ENCODE measurements at places on chromosomes 4 and X.

GRCh38 chr4:165813606-165814005 lies 59.4 kb upstream of the TLL1 start:
- DNase-seq: no peak

GRCh38 chrX:38717871-38718270 lies 83.4 kb upstream of the MID1IP1 start:
- DNase-seq: peak; percentile 29

GRCh38 chr4:33886356-33886755 lies 2358.0 kb downstream of the ARAP2 start:
- no peak for DNase-seq

GRCh38 chr4:100348473-100348872 lies 158.2 kb upstream of the DDIT4L start:
- no peak for DNase-seq

GRCh38 chr4:18435781-18436180 lies 414.2 kb upstream of the LCORL start:
- DNase-seq: no peak

GRCh38 chrX:14594521-14594920 lies 65.2 kb downstream of the GLRA2 start:
- no peak for DNase-seq

- DNase-seq: no peak
These were observed 5.0 kb downstream of the OPRPN start for GRCh38 chr4:70402762-70403161.

Measured in Kasumi-1 (cell line).